ENCODE measurements at places on chromosomes 3 and 15. TPM values are rescaled to one million over a fixed set of nuclear protein-coding genes. Genes with fewer than 3 reads are reported as not detected.

- no peak for DNase-seq
Observed at GRCh38 chr3:64726414-64727090, 38.8 kb upstream of the ADAMTS9 start.

- DNase-seq = no peak
Observed at GRCh38 chr3:107035176-107035575, 342.1 kb upstream of the CCDC54 start.

DNA sequence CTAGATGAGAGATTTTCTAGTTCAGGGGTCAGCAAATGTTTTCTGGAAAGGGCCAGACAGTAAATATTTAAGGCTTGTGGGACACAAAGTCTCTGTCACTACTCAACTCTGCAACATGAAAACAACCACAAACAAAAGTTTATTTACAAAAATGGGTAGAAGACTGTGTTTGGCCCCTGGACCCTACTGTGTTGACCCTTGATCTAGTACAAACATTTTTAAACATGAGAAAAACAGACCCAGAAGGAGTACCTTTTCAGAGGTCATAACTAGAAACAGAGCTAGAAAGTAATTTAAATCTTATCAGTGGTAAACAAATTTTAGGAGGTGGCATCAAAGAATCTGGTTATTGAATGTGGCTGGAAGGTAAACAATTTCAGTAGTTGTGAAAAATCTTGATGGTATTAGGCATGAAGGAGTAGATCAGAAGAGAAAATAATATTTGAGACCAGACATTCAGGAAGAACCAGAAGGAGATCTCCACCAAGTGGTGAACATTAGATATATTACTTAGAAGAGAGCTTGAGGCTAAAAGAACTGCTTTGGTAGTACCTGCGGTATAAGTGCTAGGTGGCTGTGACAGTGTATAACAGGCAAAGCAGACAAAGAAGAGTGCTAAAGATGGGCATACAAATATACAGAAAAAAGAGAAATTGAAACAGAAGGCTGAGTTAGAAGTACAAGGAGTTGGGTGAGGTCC lies 101.7 kb downstream of the NR1I2 start:
- no peak for DNase-seq

- DNase-seq = no peak
Observed at GRCh38 chr3:168884353-168884903, 779.1 kb downstream of the MECOM start.

- no peak for DNase-seq
Observed at GRCh38 chr3:188700501-188700900, 471.3 kb upstream of the TPRG1 start.

- DNase-seq = no peak
Observed at GRCh38 chr3:105691053-105691452, 177.8 kb downstream of the CBLB start.

DNA sequence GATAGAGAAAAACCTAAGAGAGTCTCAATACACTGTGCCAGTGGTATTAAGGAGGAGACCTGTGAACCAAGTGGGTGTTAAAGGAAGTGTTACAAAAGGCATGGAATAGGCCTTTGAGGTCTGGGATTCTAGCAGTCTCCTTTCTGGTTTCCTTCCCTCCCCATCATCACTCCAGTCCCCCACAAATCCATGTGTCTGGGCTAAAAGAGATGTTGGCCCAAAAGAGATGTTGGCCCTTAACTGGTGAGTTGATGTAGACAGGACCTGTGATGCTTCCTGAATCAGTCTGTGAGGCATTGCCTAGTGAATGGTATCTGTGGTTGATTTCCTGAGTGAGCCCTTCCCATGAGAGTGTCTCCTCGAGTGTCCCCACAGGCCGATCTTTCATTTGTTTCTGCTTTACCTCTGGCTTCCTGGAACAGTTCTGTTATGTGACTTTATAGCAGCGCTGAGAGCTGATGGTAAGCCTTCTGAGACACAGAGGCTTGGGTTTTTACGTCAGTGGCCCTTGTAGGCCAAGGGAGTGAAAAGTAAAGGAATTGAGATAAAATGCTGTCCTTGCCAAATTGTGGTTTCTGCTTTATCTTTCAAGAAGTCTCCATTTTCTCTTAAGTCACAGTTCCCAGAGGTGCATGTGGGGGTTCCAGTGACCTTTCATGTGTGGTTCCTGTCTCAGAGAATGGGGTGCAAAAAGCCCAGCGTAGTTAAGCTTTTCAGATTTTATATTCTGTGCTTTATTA lies 87.8 kb downstream of the KLHL25 start:
- no peak for DNase-seq

DNA sequence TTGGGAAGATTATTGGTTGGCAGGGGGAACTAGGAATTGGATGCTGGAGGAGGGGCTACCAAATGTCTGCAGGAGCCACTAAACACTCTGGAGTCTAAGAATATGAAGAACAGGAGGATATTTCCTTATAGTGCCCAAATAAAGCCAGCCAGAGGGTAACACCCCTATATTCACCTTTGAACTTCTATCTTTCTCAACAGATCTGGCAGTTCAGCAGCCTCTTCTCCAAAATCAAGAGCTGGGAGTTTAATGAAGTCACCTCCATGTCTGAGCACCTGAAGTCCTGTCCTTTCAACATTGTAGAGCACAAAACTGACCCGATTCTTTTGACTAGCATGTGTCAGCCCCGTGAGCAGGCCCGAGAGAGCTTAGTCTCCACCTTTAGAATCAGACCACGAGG lies 33.3 kb downstream of the FBXO40 start:
- DNase-seq = no peak

Gene CIB2
- 37.7 TPM for total RNA-seq

Gene C3orf85
- total RNA-seq = not detected

Gene PAQR9
- 1.9 TPM for total RNA-seq

Gene ERICH6
- 0.40 TPM for total RNA-seq

Gene BFSP2
- total RNA-seq = not detected
